ENCODE measurements at places on chromosomes 11 and 22.

DNA sequence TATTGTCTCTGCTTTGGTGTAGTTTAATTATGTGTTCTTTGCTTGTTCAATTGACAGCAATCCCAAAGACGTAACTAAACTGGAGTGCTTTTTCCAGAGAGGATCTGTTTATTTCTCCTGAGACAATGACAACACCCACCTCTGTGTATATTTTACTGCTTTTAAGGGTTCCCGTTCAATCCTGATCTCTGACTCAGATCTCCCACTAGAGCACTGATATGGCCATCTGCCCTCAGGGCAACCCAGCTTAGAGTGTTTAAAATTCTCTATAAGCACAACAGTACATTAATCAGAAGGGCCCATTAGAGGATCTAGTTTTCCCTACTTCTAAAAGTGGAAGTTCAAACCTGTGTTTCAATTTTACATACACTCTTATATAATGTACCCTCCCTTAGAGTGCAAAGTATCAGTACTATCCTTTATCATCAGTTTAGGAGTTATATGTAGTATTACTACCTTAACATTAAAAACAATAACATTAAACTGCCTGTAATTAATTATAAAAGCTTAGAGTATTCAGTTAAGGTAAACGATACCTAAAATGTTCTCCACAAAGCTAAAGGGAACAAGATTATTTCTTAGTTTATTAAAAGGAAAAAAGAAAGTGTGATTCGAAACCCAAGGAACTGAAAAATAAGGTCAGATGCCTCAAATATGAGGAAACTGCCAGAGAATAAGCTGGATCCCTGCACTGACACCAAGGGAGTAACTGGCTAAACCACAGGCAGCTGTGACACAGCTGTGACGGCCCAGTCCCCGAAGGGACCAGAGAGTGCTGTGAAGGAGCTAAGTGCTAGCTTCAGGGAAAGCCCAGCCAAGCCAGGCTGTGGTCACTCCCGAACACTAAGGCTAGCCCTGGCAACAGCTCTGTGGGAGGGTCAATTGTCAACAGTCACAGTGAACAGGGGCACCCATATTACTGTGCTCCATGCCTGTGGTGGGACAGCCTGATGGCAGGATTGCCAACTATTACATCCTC lies 15.2 kb downstream of the UFD1 start:
- DNase-seq: no peak

DNA sequence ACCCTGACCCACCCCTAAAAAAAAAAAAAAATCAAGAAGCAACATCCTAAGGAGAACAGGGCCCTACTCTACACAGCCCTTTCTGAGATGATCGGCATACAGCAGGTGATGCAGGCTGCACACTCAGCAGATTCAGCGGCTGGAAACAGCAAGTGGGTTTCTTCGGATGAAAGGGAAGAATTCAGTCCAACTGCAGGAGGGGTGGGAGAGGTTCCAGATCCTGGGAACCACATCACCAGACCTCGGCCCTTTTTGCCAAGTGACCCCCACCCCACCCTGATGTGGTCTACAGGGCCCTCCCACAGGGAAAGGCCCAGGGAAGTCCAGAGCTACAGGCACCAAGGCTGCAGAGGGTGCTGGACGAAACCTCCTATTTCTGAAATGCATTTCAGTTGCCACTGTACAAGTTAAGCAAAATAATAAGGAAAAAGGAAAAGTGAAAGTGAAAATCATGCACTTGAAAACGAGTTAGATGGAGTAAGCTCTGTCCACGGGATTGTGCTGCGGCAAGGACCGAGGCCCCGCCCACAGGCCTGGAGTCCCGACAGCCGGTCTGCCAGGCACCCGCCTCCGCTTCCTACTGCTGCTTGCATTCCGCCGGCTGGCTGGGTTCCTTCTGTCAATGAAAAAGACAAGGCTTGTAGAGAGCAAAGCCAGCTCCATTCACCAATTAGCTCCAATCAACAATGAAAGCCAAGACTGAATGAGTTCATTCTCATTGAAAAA lies 16.0 kb upstream of the PHLDA2 start:
- peak; percentile 12 for DNase-seq

GRCh38 chr11:93969925-93970922 lies 50.9 kb upstream of the HEPHL1 start:
- DNase-seq: no peak

DNA sequence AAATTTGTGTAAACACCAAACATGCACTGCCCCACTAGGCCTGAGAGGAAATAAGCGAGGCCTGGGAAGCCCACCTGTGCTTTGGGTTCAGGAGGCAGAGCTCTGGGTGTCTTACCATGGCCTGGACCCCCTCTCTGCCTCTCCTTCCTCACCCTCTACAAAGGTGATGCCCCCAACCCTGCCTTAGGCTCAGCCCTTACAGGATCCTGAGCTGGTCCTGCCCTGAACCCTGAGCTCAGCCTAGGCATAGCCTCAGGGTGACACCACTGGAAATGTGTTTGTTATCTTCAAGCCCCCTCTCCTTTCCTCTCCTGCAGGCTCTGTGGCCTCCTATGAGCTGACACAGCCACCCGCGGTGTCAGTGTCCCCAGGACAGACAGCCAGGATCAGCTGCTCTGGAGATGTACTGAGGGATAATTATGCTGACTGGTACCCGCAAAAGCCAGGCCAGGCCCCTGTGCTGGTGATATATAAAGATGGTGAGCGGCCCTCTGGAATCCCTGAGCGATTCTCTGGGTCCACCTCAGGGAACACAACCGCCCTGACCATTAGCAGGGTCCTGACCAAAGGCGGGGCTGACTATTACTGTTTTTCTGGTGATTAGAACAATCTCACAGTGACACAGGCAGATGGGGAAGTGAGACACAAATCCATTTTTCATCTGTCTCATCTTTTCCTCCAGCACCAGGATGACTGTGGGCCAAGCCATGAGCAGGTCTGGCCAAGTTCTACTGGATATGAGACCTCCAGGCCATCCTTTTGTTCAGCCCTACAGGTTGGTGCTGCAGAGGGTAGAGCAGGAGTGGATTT lies 117.8 kb downstream of the GGTLC2 start:
- DNase-seq: no peak

DNA sequence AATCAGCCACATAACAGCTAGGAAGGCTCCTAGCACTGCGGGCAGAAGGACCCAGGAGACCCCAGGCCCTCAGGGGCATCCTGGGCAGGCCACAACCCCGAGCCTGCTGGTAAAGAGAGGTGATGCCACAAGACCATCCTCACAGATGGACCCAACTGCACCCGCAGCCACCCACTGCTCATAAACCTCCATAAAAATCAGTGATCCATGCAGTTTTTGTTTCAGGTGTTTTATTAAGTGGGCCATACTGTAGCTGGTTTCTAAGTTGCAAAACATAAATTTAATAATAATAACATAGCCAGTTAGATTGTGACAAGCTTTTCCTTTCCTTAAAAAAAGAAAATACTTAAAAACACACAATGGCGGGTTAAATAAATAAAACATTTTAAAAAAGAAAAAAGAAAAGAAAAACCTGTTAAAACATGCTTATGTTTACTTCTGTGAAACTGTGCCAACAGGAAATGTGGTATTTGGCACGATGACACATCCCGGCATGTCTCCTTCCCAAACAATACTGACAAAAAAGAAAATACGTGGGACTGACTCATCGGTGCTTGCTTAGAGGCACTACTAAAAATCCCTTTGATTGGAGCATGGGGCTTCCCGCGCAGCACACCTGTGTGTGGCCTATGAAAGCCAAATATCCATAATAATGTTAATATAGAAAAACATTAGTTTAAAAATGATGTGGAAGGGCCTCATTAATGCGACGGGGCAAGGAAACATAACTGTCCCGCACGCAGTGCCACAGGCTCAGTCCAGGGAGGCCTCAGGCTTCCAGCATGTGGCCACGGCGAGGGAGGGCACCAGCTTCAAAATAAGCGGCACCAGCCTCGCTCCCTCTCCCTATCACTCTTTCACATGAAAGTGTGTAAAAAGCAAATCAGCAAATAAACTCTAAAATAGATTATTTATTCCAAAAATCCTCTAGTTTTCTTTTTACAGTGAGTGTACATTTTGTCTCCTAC lies 47.5 kb upstream of the SCUBE2 start:
- DNase-seq: no peak

DNA sequence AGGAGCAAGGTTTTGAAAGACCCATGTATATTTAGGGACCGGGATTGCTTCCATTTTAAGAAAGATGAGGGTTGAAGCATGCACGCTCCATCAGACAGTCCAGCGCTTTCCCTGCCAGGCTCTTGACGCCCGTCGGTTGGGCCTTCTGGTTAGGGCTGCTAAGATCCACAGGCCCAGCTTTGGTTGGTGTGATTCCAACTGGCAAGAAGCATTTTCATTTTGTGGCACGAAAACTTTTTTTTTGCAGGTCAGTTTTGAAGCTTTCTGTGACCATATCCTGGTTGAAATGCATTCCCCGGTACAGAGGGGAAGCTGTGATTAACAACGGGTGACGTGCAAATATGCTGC lies 34.3 kb upstream of the MPPED1 start:
- no peak for DNase-seq

- DNase-seq: no peak
Measured at GRCh38 chr11:83162377-83162776, 5.4 kb downstream of the PCF11 start.

DNA sequence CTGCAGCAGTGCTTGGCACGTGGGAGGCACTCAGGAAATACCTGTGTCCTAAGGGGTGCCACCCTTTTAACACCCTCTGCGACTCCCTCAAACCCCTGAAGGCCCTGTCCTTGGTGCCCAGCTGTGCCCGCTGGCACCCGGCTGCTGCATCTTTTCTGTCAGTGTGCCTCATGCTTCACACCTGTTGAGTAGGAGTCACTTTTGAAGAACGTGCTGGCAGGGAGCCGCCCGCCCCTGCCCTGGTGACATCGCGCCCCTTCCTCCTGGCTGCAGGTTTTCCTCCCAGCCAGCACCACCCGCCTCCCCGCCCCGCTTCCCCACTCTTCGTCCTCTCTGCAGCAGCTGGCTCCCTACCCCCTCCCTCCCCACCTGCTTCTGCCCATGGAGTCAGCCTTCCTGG lies 17.8 kb downstream of the FRMD8 start:
- DNase-seq: no peak

DNA sequence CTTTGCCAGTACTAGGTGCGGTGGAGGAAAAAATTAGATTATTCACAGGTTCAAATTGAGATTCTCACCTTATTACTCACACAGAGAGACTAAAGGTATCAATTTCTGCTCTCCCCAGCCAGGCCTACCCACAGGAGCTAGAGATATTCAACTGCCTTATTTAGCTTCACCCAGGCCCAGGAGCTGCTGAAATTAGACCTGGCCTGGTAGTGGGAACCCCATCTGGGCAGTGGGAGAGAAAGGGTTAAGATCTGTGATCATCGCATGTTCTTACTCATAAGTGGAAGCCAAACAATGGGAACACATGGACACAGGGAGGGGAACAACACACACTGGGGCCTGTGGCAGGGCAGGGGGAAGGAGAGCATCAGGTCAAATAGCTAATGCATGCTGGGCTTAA lies 20.9 kb upstream of the MICAL2 start:
- DNase-seq: no peak

DNA sequence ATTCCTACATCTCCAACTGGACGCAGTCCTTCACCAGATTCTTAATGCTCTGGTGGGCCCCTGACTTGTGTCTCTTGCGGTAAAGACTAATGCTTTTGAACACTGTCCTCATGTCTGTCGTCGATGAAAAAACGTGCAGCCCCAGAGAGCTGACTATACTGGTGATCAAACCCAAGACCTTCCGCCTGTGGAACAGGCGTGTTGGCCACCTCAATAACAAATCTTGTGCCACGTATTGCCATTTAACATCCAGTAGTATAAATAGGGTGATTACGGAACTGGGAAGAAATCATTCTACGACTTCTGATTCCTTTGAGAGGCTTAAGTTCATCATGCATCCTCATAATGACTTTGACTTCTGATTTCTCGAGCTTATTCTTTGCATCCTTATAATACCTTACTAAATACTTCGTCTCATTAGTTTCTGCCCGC lies 45.6 kb downstream of the OR4D9 start:
- no peak for DNase-seq

GRCh38 chr11:12547953-12548650 lies 126.1 kb upstream of the TEAD1 start:
- DNase-seq: no peak

GRCh38 chr11:102416976-102417375 lies 35.6 kb downstream of the TMEM123 start:
- no peak for DNase-seq

DNA sequence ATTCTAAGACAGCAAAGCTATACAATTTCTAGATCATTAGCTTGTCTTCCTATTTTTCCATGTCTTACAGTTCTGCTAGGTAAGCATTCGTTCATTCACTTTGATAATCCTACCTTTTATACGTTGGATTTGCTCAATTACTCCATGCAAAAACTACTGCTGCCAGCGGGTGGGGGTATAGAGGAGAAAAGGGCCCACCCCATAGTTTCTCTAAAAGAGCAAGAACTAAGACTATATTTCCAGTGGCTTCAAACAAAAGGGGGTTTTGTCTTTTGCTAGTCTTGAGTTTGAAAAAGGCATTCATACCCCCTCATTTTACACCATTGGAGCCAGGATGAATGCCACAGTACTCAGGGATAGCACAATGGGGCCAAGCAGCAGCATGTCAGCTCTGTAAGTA lies 155.7 kb downstream of the WT1 start:
- no peak for DNase-seq

DNA sequence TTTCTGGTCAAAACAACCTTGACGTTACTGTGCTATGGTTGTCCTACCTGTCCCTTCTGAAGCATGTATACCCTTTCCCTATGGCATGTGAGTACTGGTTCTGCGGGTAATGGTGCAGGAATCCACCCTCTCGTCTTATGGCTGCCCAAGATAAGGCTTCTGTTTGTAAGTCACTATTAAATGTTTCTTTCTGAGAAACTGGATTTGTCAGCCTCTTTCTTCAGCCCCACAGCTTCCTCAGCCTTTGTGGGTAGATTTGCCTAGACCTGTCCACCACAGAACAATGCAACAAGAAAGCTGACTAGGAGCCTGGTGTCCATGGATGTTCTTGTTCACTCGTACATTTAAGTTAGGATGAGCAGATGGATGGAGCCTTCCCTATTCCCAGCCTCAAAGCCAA lies 14.4 kb downstream of the MMP7 start:
- no peak for DNase-seq

GRCh38 chr22:17269607-17270261 lies 50.5 kb upstream of the ADA2 start:
- no peak for DNase-seq

All from GOT3 (cell line).